ENCODE measurements at places on chromosomes 6 and 20. TPM values are rescaled to one million over a fixed set of nuclear protein-coding genes. Genes with fewer than 3 reads are reported as not detected.

GRCh38 chr20:48804300-48804980 is 23.4 kb downstream of the PREX1 start:
- no peak overlapping the region for H3K27ac ChIP-seq
- H3K4me1 ChIP-seq, result no peaks in the 10 kb centered on the region
- H3K4me3 ChIP-seq, result no peak overlapping the region
- H3K36me3 ChIP-seq, result no peaks in the 10 kb centered on the region

DNA sequence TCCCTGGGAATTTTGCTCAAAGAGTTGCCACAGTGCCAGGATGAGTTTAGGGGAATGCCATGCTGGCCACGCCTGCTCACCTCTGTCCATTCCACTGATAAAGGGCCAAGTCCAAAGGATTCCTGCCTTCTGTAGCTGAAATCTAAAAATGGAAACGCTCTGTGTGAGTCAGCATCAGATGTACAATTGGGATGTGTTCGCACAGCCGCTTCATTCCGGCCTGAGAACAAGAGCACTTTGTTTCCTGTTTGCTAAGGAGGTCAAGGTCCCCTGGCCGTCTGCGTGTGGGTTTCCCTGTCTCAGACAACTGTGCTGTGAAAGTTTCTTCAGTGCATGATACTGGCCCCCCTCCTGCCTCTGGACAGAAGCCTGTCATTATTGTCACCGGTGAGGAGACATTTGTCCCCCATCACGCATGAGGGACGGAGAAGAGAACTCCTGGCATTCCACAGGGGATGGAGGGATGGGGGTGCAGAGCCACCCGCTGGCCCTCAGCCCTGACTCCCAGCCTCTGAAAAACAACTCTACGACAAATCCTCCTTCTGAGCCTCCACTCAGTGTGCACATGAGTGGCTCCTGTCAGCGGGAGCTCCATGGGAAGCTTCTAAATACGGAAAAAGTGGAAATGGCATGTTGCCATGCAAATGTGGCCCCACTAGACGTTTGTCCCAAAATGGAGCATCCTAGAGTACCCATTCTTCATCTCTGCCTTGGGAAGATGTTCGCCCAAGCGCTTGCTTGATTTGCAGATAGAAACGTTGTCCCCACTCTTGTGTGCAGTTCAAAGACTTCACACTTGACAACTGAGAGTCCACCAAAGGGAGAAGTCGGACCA is 143.5 kb upstream of the AFDN start:
- no peaks in the 10 kb centered on the region for H3K36me3 ChIP-seq
- no peak overlapping the region for H3K27ac ChIP-seq
- H3K4me1 ChIP-seq, result no peaks in the 10 kb centered on the region
- no peaks in the 10 kb centered on the region for H3K27me3 ChIP-seq
- DNase-seq, result no peak
- H3K4me3 ChIP-seq, result no peak overlapping the region

Gene RAMACL
- total RNA-seq, result 3.3 TPM

GRCh38 chr6:130912434-130912833 is 85.2 kb downstream of the SMLR1 start:
- H3K27ac ChIP-seq, result no peak overlapping the region
- peak; percentile 45 for DNase-seq
- peaks cover 10% of the 10 kb centered on the region for H3K4me1 ChIP-seq
- no peak overlapping the region for H3K4me3 ChIP-seq

- DNase-seq, result peak; percentile 78
- no peaks in the 10 kb centered on the region for H3K27me3 ChIP-seq
- no peak overlapping the region for H3K4me3 ChIP-seq
- no peak overlapping the region for H3K27ac ChIP-seq
- H3K4me1 ChIP-seq, result no peaks in the 10 kb centered on the region
Measured at GRCh38 chr20:59823491-59824259, 109.8 kb downstream of the SYCP2 start.

- H3K27ac ChIP-seq, result no peak overlapping the region
- no peaks in the 10 kb centered on the region for H3K36me3 ChIP-seq
- DNase-seq, result no peak
- H3K27me3 ChIP-seq, result no peaks in the 10 kb centered on the region
- H3K4me1 ChIP-seq, result no peaks in the 10 kb centered on the region
Measured at GRCh38 chr6:51322505-51322904, 503.8 kb downstream of the TFAP2B start.

DNA sequence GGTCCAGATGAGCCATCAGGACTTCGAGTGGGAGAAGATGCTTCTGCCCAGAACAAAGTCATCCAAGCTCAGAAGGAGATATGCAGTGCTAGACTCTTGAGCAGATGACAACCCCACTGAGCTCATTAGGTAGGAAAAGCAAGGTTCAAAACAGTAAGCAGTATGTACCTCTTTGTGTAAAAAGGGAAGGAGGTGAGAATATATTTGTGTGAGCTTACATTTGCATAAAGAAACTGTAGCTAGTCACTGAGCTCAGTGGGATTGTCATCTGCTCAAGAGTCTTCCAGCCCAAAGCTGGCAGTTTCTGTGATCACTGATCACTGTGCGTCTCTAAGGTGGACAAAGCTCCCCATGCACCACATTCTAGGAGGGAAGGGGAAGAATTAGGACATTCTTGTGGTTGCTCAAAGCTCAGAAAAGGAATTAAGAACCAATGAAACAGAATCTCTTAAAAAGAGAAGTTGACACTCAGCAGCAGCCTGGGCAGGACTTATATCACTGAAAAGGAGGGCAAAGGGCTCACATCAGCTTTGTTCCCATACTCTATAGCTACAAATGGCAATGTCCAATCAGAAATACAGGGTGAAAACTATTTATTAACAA is 90.0 kb upstream of the MAFB start:
- no peak overlapping the region for H3K4me3 ChIP-seq
- H3K27me3 ChIP-seq, result peaks cover 6% of the 10 kb centered on the region
- H3K36me3 ChIP-seq, result no peaks in the 10 kb centered on the region
- no peak for DNase-seq

Gene CDK19
- total RNA-seq, result 15.6 TPM

Gene C4A
- total RNA-seq, result 7.2 TPM

GRCh38 chr6:47451162-47451561 is 26.4 kb upstream of the CD2AP start:
- no peaks in the 10 kb centered on the region for H3K36me3 ChIP-seq
- DNase-seq, result no peak
- no peak overlapping the region for H3K27ac ChIP-seq
- no peak overlapping the region for H3K4me3 ChIP-seq

DNA sequence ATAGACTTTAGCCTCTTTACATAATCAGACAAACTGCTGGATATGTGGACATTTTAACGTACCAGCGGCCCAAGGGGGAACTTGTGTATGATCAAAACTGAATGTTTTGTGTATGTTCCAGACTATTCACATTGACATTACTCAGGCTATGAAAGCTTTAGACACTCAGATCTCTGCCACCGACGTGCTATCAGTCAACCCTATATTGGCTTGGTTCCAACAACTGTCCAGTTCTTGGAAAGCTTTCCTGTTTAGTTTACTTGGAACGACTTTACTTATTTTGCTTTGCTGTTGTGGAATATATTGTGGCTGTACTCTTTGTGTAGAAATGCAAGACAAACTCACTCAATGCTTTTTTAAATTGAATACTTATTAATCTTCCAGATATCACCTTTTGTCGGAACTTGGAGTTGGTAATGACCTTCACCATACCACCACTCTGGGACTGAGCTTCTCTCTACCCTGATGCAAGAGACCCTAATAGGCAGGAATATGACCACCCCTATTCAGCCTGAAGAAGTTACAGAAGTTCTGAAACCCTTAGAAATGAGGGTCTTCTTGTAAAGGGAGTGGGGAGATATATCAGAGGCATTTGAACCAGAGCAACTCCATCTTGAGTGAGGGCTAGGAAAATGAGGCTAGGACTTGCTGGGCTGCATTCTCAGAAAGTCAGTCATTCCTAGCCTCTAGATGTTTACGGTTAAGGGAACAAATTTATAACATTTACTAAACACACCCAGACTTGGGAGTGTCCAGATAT is 49.0 kb upstream of the PAX1 start:
- no peaks in the 10 kb centered on the region for H3K36me3 ChIP-seq
- H3K27me3 ChIP-seq, result no peaks in the 10 kb centered on the region
- H3K4me1 ChIP-seq, result no peaks in the 10 kb centered on the region
- no peak overlapping the region for H3K27ac ChIP-seq
- no peak overlapping the region for H3K4me3 ChIP-seq

DNA sequence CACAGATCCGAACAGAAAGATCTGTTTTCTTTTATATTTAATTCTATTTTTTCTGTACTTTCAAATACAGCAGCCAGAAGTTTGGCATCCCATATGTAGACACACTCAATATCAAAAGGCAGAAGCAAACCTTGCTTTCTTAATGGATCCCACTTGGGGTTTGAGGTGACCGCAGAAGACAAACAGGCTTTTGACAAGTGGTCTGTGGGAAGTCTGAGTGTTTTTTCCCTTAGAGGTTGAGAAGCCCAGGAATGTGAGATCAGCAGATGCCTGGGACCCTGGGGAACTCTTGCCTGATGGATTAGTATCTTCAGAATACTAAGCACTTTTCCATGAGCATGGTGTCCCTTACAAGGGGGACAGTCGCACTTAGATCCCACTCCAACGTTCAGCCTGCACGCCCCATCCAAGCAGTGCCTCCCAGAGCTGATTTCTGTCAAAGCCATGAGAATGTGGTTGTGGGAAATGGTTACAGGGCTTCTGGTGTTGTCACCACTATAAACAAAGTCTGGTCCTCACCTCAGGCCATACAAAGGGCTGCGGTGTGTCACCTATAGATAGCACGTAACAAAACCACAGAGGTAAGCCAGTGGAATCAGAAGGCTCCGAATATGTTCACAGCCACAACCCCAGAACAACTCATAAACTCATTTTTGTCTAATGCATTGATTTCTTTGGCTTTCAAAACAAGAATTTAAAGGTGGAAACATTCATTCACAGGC is 12.7 kb downstream of the IL17F start:
- H3K27me3 ChIP-seq, result peaks cover 12% of the 10 kb centered on the region
- no peak overlapping the region for H3K4me3 ChIP-seq
- peaks cover 5% of the 10 kb centered on the region for H3K4me1 ChIP-seq
- no peaks in the 10 kb centered on the region for H3K36me3 ChIP-seq
- no peak overlapping the region for H3K27ac ChIP-seq

- H3K27me3 ChIP-seq, result no peaks in the 10 kb centered on the region
- H3K4me1 ChIP-seq, result peaks cover 56% of the 10 kb centered on the region
- H3K27ac ChIP-seq, result peak overlapping the region; percentile 94
- H3K4me3 ChIP-seq, result no peak overlapping the region
Measured at GRCh38 chr6:135902756-135903331, 51.3 kb downstream of the PDE7B start.

Gene ECT2L
- total RNA-seq, result under 0.01 TPM

Gene PTCHD4
- total RNA-seq, result 6.5 TPM

DNA sequence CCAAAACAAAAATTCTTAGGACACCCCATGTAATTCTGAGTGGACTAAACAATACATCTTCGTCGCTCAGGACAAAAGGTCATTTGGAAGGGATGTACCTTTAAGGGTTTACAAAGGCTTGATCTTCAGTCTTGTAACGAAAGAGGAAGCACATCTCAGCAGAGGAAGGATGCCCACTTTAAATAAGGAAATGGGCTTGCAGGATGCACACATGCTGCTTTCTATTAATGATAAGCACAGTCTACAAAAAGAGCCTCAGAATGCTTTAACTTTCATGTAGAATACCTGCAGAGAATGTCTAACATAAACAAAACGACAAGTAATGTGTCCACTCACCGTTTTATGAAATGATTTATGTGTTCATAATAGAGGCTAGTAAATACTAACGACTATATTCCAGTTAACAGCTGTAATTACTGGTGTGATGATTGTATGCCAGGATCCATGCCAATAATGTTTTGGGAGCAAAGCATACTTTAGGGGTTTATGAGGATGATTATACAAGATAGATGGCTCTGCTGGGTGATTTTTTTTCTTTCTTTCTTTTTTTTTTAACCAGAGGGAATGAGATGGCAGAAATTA is 216.9 kb downstream of the GMDS start:
- no peaks in the 10 kb centered on the region for H3K36me3 ChIP-seq
- no peak overlapping the region for H3K27ac ChIP-seq
- H3K27me3 ChIP-seq, result no peaks in the 10 kb centered on the region
- no peak for DNase-seq
- no peak overlapping the region for H3K4me3 ChIP-seq

Gene SIRPB2
- total RNA-seq, result under 0.01 TPM

DNA sequence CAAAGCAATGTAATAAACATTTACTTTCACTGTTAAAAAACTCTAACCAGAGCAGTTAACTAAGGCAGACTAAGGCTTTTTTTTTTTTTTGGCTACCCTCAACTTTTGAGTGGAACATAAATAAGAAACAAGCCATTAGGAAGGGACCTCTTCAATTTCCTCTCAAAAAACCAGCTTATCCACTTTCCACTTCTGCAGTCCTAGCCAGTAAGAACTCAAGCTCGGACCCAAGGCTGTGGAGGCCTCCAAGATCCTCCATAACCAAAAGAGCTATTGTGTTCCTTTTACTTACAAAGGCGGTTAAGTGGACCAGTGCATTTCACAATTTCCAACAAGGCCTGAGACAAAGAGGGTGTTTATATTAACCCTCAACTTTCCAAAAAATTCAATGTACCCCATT is 5.3 kb downstream of the KCNK5 start:
- H3K4me1 ChIP-seq, result no peaks in the 10 kb centered on the region
- peaks cover 11% of the 10 kb centered on the region for H3K27me3 ChIP-seq
- no peak overlapping the region for H3K4me3 ChIP-seq
- no peaks in the 10 kb centered on the region for H3K36me3 ChIP-seq
- DNase-seq, result no peak

- H3K27ac ChIP-seq, result no peak overlapping the region
- no peaks in the 10 kb centered on the region for H3K36me3 ChIP-seq
- H3K4me3 ChIP-seq, result no peak overlapping the region
- DNase-seq, result no peak
- no peaks in the 10 kb centered on the region for H3K4me1 ChIP-seq
Measured at GRCh38 chr20:60857708-60858107, 394.4 kb upstream of the CDH4 start.

- H3K36me3 ChIP-seq, result no peaks in the 10 kb centered on the region
- DNase-seq, result peak; percentile 86
- H3K27me3 ChIP-seq, result no peaks in the 10 kb centered on the region
- H3K4me3 ChIP-seq, result no peak overlapping the region
- H3K4me1 ChIP-seq, result peaks cover 14% of the 10 kb centered on the region
- peak overlapping the region; percentile 99 for H3K27ac ChIP-seq
Measured at GRCh38 chr6:134288538-134289203, 29.2 kb downstream of the SGK1 start.

Gene LPIN3
- total RNA-seq, result 10.3 TPM

DNA sequence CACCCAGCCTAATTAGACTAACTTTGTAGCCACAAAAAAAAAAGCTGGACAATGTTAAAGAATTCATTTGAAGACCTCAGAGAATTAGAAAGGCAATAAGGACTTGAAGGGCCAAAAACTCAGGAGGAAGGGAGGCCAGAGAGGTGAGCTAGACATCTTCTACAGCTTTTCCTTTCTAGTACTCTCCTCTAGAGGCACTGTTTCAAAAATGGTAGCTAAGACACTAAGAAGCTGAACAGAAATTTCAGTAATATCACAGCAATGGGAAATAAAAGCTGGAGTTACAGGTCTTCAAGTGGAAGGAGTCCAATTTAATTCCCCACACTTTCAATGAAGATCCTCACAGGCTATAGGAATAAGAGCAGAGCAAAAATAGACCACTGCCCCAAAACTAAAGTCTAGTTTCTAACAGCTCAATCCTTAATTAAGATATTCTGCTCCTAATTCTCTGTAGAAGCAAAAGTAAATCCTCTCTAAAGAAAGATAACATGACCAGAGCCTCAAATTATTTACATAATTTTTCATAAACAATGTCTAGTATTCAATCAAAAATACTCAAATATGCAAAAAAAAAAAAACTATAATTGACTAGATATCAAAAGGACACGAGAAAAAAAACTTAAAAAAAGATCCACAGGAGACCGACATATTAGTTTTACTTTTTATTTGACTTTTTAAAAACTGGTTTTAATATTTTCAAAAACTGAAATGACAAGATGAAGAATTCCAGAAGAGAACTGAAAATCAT is 63.7 kb downstream of the RNGTT start:
- no peak for DNase-seq
- no peak overlapping the region for H3K27ac ChIP-seq
- H3K4me1 ChIP-seq, result no peaks in the 10 kb centered on the region
- H3K4me3 ChIP-seq, result no peak overlapping the region
